ENCODE measurements at places on chromosomes 12 and 14.
A peak's percentile ranks its signal among the peaks of the same experiment; 100 is the strongest.

GRCh38 chr12:101707131-101707782 is 9.8 kb downstream of the CHPT1 start:
- DNase-seq, result no peak

- no peak for DNase-seq
Observed at GRCh38 chr12:12070674-12071656, at the start of gene BCL2L14. TSS of gene BCL2L14 (plus strand) at chr12:12070939. CDS start at chr12:12079306, 8,367 bp downstream.

DNA sequence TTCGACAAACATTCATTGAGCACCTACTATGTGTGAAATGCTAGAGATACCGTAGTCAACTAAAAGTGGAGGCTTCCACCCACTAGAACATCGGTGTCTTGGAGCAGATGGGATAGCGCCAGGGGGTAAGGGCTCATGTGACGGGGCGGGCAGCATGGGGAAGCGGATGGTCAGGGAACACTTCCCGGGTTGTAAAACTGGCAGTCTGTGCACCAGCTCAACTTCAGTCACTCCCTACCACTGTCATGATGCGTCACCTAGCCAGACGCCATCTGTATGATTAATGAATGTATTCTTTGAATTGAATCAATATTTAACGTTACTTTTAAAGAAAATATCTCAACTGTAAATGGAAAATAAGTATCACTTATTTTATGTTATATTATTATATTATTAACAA is 93.5 kb downstream of the PIWIL1 start:
- DNase-seq, result no peak

DNA sequence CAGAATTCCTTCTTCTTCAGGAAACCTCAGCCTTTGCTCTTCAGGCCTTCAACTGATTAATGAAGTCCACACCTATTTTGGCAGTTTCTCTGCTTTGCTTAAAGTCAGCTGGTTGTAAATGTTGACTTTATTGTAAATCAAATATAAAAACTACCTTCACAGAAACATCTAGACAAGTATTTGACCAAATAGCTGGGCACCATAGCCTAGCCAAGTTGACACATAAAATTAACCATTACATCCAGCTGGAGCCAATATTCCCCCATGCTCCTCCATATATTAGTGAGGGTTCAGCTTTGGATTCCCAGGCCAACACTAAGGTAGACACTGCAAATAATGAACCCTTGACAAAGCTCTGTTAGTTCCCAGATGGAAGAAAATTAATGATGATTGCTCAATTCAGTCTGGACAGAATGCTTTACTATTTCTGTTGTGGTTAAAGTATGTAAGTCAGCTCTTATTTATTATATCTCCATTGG is 125.5 kb downstream of the ZFP36L1 start:
- no peak for DNase-seq

GRCh38 chr12:10362828-10363657 is 26.8 kb downstream of the KLRK1 start:
- DNase-seq, result peak; percentile 16

All from muscle of back (tissue), 13 donors.